Endodermal cell (in vitro differentiated cells): ENCODE measurements at places on chromosomes 11 and 22.
A peak's percentile ranks its signal among the peaks of the same experiment; 100 is the strongest.

DNA sequence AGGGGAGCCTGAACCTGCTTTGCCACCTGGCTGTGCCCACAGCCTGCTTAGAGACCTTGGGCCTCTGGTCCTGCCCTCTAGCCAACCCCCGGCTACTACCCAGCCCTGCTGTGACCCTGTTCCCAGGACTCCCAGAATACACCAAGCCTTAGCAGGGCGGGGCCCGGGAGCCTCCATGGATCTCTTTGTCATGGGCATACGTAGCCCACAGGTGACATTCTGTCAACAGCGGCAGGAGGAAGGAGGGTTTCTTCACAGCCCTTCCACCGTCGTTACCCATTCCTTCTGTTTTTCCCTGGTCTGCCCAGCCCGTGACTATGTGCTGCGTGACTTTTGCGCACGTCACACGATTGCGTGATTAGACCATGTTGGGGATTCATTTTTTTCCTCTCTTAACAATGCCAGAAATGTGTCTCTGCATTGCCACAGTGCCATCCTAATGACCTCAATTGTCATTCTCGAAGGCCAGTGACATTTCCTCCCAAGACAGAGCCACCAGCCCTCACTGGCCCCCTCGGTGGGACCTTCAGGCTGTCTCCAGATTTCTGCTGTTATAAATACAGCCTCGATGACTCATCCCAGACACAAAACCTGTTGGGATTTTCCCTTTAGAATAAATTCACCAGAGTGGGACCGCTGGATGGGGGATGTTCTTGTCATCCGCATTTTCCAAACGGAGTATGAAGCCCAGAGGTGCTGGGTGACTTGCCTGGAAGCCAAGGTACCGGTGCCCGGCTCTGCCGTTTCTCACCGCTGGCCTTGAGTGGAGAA lies 9.0 kb downstream of the SYT12 start:
- DNase-seq: peak; percentile 72

- DNase-seq: no peak
Measured at GRCh38 chr11:116418388-116419041, 354.3 kb downstream of the BUD13 start.

- DNase-seq: no peak
Measured at GRCh38 chr11:118652681-118653181, 26.7 kb downstream of the TREH start.

DNA sequence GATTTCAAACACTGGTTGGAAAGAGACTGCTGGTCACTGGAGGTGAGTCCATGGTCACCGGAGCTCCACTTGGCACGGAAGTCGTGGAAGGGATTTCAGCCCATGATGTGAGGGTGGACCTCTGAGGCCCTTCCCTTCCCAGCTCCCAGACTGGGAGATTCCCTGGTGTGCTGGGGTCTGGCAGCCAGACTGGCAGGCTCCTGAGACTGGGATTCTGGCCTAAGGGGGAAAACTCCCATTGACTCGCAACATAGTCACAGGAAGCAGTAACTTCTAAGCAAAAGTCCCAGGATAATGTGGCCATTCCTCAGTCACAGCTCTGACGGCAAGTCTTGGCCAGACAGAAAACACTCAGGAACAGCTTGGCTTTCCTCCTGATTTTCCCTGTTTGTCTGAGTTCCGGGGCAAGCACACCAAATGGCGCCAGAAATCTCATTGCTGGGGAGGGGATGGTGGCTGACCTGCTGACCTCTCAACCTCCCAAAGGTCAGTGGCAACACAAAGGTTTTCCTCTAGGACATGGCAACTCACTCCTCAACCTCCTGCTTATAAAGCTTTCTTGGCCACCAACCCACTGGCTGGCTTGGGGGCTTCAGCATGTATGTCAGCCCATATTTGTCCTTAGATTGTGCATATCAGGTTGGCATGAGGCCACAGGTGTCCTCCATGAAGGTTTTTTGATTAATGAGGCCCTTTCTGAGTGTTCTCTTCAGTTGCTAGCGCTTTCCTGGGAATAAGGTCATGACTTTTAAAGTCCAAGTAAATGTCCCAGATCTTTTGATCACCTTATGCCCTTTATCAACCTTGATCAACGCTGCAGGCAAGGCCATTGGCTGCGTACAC lies 99.5 kb downstream of the CCDC81 start:
- DNase-seq: no peak

DNA sequence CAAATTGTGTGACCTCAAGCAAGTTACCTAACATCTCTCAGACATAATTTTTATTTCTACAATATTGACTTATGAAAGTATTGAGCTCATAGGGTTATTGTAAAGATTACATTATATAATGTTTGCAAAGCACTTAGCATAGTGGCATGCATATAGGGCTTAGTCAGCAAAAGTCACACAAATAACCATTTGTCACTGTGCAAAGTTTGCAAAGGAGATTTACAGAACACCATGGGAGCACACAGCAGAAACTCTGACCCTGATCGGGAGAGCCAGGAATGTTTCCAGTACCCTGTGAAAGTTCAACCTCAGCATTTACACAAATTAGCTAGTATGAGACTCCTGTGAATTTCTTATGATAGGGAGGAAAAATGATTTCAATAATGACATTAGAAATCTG lies 804.6 kb upstream of the RAG2 start:
- no peak for DNase-seq

DNA sequence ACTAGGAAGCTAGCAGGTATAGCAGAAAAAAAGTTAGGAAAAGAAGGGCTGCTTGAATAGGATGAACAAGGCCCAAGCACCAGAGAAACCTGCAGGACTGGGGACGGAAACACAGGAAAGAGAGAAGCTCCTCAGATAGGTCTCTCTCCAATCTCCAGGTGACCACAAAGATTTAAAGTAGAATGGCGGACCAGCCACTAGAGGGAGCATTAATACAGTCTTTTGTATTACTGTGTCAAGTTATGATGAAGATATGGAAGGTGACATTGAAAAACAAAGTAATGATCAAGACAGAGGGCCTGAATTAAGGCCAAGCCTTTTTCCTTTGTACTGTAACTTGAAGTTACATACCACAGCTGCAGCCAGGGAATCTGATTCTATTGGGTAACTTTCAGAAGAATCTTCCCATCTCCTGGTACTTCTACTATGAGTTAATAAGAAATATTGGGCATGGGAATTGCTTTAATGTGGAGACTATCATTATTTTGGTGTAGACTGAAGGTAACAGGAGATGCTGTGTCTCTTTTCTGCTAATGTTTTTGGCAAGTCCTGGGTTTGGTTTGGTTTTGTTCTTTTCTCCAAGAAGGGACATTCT lies 33.8 kb downstream of the OR2AG2 start:
- DNase-seq: peak; percentile 75

- DNase-seq: no peak
Measured at GRCh38 chr11:71148716-71149115, 103.7 kb downstream of the SHANK2 start.

- no peak for DNase-seq
Measured at GRCh38 chr11:111460856-111461255, 51.3 kb downstream of the BTG4 start.

DNA sequence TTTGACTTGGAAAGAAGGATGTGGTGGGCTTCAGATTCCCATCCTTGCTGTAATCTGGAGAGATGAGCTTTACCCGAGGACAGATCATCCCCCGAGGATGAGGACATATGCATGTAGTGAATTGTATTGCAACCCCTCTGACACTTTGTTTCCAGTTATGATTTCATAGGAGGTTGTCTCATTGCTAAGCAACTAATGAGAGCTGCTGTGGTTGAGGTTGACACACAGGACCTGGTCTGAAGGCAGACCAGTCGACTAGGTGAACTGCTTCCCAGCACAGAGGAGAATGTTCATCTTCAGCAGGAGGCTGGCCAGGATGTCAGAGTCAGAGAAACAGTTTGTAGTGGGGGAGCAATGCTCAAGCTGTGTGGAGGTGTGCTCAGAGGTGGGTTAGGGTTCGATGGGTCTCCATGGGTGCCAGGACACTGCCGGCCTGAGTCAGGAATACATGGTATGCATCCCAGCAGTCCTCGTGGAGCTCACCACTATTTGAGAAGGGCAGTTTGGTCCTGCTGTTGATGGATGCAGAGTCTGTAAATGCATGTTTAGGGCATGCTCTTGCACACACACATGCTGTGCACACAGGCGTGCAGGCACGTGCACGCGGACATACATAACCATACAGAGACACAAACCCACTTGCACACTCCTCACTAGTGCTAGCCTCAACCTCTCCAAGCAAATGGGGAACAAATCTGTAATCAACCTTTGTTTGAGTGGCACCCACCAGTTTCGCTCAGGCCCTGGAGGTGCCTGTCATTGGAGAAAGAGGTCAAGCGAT lies 153.7 kb downstream of the TBC1D22A start:
- DNase-seq: no peak

DNA sequence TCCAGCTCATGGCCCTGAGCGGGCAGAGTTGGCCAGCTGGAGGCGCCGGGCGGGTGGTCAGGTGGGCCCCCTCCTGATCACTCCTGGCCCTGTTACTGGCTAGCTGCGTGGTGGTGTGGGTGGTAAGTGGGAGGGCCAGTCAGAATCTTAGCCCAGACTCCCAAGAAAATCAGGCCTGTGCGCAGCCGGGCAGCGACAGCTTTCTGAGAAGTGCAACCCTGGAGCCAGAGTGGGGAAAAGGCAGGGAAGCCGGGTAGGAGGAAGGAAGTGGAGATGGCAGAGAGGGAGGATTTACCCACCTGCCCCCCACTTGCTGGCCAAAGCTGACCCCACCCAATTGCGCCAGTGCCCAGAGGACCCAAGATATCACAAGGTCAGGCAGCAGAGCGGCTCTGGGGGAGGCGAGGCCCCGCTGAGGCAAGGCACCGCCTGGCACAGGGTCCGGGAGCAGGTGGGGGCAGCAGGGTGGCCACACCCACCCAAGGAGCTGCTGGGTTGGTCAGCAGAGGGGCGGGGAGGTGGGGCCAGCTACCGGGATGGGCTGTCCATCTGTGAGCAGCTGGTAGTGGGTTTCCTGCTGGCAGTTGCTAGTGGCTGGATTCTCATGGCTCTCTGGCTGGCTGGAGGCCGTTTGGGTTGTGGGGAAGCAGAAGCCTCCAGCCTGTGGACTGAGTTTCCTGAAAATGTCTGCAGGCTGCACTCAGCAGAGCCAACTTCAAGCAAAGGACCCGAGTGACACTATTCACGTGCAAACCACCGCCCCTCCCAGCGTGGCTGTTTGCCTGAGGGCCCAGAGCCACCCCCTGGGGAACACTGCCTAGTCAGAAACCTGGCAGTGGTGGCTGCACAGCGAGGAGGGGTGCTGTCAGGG lies 196.4 kb downstream of the IGLL1 start:
- peak; percentile 86 for DNase-seq

DNA sequence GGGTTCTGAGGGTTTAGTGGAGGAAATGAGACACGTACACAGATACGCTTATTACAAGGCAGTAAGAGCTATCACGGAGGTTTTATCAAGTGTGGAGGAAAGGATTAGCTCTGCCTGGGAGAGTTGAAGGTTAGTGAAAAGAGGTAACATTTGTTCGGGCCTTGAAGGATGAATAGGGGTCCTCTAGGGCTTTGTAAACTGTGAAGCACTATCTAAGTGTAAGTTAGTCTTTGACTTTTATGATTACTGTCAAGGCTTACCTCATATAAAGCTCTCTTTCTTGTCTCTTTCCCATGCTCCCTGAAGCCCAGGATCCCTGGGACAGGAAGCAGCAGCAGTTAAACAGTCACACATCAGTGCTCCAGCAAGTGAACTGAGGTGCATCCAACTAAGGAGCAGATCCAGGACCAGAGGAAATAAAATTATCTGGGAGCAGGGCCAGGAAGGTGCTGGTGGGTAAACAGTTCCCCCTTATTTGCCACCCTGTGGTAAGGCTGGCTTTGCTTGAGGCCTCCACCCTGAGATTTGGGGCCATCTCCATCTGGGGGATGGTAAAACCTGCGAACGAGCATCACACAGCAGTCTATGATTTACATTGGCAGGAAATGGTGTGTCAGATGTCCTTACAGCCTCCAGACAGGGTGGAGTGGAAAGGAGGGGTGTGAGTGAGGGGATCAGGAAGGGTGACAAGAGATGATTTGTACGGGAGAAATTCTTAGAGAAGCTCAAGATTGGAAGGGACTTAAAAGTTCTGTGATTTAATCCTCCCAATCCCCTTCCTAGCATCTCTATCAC lies 27.2 kb downstream of the GVQW3 start:
- DNase-seq: peak; percentile 47

- no peak for DNase-seq
Measured at GRCh38 chr11:82556210-82556609, 177.5 kb downstream of the FAM181B start.

GRCh38 chr22:29167032-29167911 lies 38.4 kb upstream of the EMID1 start:
- DNase-seq: peak; percentile 30

DNA sequence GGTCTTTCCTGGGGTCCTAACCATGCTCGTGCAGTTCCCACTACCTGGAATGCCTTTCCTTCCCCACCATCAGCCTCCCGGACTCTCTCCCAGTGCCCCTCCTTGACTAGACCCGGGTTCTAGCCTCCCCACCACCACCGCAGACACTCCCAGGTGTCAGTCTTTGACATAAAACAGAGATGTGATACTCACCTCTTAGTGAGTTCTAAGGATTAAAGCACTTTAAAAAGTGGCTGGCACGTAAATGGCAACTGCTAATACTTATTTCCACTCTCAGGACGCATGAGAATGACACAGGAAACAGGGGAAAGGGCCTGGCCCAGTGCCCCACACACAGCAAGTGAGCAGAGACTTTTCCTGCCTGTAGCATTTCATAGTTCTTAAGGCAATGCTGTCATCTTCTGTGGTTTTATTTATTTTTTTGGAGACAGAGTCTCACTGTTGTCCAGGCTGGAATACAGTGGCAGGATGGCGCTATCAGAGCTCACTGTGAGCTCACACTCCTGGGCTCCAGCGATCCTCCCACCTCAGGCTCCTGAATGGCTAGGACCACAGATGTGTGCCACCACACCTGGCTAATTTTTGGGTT lies 1.9 kb upstream of the SLC25A45 start:
- DNase-seq: peak; percentile 35

- no peak for DNase-seq
Measured at GRCh38 chr11:118971646-118972045, at the start of gene FOXR1. FOXR1 (plus strand) TSS chr11:118971761; CDS start chr11:118971932, 171 bp downstream.

DNA sequence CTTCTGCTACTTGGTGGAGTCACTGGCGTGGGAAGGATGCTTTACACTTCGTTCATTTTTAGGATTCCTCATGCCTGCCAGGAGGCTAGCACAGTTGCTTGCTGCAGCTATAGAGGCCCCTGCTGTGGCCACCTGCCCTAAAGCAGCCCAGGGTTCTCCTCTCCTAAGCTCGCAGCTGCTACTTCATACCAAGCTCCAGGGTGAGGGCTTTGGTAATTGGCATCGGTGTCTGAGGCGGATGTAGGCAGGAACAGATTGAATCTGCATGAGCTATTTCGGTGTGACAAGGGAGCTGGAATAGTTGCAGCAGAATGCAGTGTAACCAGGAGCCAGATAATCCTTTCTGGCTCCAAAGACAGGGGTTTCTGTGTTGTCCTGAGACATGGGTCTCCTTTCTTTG lies 133.1 kb downstream of the MICAL2 start:
- no peak for DNase-seq
